ENCODE measurements at places on chromosomes 2 and 18. TPM values are rescaled to one million over a fixed set of nuclear protein-coding genes. Genes with fewer than 3 reads are reported as not detected.

Gene SATB2
- 10.2 TPM for total RNA-seq

Gene NEURL3
- not detected for total RNA-seq

Gene VWA3B
- 6.1 TPM for total RNA-seq

Gene ACVR1C
- 6.0 TPM for total RNA-seq

Gene FAM237A
- total RNA-seq = not detected

Gene FKBP1B
- total RNA-seq = 5.4 TPM

Gene MYL12B
- total RNA-seq = 260 TPM

Gene CD8A
- 1.8 TPM for total RNA-seq

Gene TMEM200C
- not detected for total RNA-seq

Gene AAMP
- total RNA-seq = 111 TPM

Gene GAL3ST2
- 0.30 TPM for total RNA-seq

Gene RGPD4
- not detected for total RNA-seq

Gene CFC1
- not detected for total RNA-seq

Gene UGT1A9
- not detected for total RNA-seq

Gene LRP2
- total RNA-seq = not detected

Gene RBM43
- total RNA-seq = 13.3 TPM

Gene REG3A
- not detected for total RNA-seq

Gene CCDC85A
- total RNA-seq = 6.3 TPM

Gene KHK
- total RNA-seq = 5.1 TPM

Gene RAPH1
- total RNA-seq = 43.9 TPM

Gene ITGA4
- total RNA-seq = 9.6 TPM

Gene TCF23
- total RNA-seq = not detected

Gene GRP
- not detected for total RNA-seq

Gene CRYGD
- not detected for total RNA-seq

Gene CCBE1
- 1.5 TPM for total RNA-seq

Gene SERPINB13
- not detected for total RNA-seq

Gene DSG2
- total RNA-seq = 6.6 TPM

Gene CASP10
- total RNA-seq = 12.9 TPM

Gene TLX2
- not detected for total RNA-seq

Gene CTAGE1
- not detected for total RNA-seq

Gene DNPEP
- total RNA-seq = 61.5 TPM

Gene CCDC102B
- 5.7 TPM for total RNA-seq

Gene LYG1
- total RNA-seq = 0.66 TPM

Gene NT5DC4
- not detected for total RNA-seq

Gene OR6B2
- 3.3 TPM for total RNA-seq

Gene GNAL
- 17.3 TPM for total RNA-seq

Gene CYBRD1
- total RNA-seq = 361 TPM

Gene KCNJ13
- total RNA-seq = not detected

Gene RGPD3
- 0.44 TPM for total RNA-seq

Gene GTF2A1L
- total RNA-seq = 6.8 TPM

Gene SLC19A3
- total RNA-seq = 52.1 TPM

Gene REL
- 13.5 TPM for total RNA-seq

Gene SCN9A
- total RNA-seq = 36.1 TPM
